ENCODE measurements at places on chromosomes 5 and 9.
A peak's percentile ranks its signal among the peaks of the same experiment; 100 is the strongest.

- no peak for DNase-seq
These were observed 10.0 kb upstream of the DELE1 start for GRCh38 chr5:141913560-141914198.

- DNase-seq: no peak
These were observed 1.9 kb downstream of the HOMER1 start for GRCh38 chr5:79512049-79512448.

DNA sequence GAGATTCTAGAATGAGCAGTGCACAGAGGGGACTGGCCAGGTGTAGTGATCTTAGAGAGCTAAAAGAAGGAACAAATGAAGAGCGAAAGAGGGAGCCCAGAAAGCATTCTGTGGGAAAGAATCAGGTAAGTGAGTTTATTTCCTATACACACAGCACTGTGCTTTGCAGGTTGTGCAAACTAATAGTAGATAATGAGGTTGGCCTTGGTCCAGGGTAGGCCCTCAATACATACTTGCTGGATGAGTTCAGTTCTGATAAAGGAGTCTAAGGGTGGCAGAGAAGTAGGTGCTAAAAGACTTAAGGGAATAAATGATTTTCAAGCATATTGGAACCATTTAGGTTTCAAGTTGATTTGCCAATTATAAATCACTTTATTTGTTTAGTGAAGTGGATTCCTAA, 122.0 kb downstream of the NPR3 start:
- no peak for DNase-seq

DNA sequence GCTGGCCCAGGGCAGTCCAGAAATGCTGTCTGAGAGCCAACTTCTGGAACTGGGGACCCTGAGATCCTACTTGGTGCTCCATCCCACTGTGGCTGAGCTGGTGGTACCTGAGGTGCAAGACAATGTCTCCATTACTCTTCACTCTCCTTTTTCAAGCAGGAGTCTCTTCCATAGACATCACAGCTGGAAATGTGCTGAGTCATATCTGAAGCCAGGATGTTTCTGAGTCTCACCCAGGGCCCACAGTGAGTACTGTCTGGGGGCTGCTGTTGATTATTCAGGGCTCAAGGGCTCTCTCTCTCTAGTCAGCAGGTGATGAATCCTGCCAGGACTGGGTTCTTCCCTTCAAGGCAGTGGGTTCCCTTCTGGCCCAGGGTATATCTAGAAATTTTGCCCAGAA, 145.2 kb upstream of the TAS2R1 start:
- DNase-seq: no peak

GRCh38 chr5:133969654-133970324, 1.4 kb upstream of the C5orf15 start:
- DNase-seq: no peak

DNA sequence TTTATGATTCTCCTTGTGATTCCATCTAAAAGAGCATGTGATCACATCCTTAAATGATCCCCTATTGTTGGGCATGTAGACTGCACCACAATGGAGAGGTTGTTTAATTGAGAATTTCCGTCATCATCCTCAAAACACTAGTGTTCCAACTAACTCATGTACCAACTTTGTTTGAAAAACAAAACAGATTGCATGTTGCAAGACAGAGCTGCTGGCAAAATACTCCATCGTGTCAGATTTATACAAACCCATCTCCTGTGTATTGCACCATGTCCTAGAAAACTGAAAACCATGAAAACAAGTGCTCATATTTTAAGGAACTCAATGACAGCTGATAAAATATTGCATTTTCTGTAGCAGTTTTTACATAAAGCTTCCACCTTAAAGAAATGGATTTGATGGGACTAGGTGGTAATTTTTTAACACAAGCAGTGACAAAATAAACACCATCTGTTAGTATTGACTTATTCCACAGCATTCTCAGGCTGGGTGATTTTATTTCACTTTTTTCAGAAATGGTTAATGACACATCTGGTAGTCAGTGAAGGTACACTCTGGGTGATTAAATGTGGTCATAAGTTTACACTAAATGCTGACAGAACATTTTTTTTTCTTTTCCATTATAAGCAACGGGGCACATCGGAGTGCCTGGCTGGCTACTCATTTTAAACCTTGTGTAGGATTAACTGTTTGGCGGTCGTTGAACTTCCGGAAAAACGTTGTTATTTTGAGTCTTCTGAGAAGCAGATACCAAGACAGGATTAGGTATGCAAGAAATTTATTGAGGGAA, 602.9 kb upstream of the WWC1 start:
- DNase-seq: no peak

- no peak for DNase-seq
These were observed 22.6 kb downstream of the DUSP1 start for GRCh38 chr5:172748341-172748843.

DNA sequence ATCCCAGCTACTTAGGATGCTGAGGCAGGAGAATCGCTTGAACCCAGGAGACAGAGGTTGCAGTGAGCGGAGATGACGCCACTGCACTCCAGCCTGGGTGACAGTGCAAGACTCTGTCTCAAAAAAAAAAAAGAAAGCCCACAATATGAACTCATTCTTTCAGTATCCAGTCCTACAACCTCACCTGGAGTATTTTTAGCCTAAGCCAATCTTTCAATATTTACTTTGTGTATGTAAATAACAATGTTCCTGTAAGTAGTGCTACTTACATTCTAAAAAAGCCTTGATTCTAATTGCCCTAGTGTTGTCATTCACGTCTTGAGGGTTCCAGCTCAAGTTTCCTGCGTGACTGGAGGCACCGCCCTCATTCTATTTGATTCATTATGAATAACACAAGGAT, 62.0 kb downstream of the BHMT start:
- no peak for DNase-seq

GRCh38 chr5:35971186-35971877, 19.9 kb downstream of the UGT3A1 start:
- no peak for DNase-seq

GRCh38 chr5:149046196-149046829, 16.5 kb downstream of the SH3TC2 start:
- DNase-seq: no peak

GRCh38 chr9:93132946-93133680, 938 bp downstream of the NINJ1 start:
- peak; percentile 47 for DNase-seq

DNA sequence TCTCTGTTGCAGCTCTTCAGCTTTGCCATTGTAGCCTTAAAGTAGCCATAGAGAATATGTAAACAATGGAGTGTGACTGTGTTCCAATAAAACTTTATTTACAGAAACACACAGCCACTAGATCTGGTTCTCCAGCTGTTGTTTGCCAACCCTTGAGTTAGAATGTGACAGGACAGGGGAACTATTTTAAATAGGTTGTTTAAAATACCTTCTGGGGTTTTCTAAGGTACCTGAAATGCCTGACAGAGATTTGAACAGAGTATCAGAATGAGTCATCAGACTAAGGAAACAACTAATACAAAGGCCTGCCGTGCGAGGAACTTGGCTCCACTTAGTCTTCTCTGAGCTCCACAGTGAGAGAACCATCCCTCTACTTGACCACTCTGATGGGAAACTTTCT, 85.4 kb downstream of the HSD17B4 start:
- DNase-seq: no peak

DNA sequence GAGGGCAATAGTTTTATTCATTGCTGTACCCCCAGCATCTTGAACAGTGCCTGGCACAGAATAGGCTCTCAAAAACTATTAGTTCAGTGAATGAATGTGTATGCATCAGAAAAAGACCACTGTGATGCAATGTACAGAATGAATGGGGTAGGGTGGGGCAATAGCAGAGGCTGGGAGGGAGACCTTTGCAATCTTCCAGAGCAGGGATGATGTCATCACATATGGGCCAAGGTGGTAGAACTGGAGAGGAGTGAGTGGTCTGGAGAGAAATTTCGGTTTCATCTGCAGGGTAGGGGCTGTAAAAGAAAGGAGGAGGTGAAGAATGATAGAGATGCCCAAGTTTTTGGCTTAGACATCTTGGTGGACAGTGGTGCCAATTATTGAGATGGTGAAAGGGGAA, 23.4 kb upstream of the ARAP3 start:
- DNase-seq: no peak

DNA sequence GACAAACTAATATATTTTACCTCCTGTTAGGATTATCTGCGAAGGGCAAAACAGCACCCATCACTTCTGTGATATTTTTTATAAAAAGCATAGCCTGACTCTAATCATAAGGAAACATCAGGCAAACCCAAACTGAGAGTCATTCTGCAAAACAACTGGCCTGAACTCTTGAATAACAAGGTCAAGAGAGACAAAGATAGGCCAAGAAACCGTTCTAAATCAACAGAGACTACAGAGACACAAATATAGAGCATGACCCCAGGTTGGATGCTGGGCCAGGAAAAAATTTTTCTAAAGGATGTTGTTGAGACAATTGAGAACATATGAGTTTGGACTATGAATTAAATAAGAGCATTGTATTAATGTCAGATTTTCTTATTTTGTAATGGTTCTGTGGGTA, 384.9 kb downstream of the NFIB start:
- no peak for DNase-seq

DNA sequence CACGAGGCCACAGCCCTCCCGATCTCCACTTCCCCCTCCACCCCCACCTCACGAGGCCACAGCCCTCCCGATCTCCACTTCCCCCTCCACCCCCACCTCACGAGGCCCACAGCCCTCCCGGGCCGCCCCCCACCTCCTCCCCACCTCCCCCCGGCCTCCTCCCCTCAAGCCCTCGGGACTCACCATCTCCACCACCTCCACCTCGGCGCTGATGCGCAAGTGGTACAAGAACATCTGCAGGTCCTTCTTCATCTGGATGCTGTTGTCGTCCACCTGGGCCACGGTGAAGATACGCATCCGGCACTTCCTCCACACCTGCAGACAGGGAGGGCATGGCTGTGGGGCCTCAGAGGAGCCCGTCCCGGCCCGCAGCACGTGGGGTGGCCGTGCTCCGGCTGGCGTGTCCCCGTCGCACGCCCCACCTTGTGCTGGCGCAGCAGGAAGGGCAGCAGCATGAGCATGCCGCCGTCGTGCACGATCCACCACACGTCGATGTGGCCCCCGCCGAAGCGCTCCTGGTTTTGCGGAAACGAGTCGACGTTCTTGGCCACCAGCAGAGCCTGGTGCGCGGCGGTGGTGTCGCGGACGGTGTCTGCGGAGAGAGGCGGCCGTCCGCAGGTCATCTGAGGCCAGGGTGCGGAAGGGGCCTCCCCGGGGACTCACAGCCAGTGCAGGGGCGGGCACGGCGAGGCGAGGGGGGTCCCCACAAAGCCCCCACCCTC, 48.0 kb downstream of the SLC12A7 start:
- DNase-seq: no peak

DNA sequence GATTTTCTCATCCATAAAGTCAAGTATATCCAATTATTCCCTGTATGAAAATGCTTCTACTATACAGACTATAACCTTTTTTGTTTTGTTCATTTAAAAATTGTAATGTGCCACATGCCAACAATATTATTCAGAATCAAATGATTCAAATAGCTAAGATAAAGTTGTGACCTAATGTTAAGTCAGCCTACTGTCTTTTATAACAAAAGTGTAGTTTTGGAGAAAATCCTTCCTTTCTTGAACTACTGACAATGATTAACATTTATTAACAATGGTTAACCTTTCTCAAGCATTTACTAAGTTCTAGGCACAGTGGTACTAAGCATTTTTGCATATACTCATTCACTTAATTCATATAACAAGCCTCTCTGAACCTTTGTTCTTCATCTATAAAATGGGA, 25.0 kb downstream of the CSF2 start:
- no peak for DNase-seq

DNA sequence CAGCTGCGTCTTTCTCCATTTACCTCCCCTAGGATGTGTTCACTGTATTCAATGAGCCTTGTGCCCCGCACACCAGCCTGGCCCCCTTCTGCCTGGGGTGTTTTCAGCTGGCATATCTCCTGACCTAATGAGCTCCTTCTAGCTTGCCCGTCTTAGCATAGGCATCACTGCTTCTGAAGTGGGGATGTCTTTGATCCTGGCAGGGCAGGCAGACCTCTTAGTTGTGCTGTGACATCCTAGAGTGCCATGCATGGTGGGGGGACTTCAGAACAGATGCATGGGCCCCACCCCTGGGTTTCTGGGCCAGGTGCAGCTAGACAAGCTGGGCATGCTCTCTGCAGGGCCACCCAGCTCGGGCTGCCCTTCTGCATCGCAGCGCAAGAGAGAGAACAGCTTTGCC, 172.7 kb downstream of the GADD45G start:
- DNase-seq: no peak

Measured in stimulated activated CD4-positive, alpha-beta T cell treated with anti-CD3 and anti-CD28 coated beads, Interleukin-4, amount 100 ng/mL, for 48 hours (primary cell).